Suprapubic skin (tissue), 4 donors: ENCODE measurements at places on chromosomes 5 and 9.

- no peak for DNase-seq
Observed at GRCh38 chr5:79202076-79202475, 33.9 kb upstream of the JMY start.

GRCh38 chr5:135263022-135263668 lies 135.9 kb downstream of the MACROH2A1 start:
- no peak for DNase-seq

DNA sequence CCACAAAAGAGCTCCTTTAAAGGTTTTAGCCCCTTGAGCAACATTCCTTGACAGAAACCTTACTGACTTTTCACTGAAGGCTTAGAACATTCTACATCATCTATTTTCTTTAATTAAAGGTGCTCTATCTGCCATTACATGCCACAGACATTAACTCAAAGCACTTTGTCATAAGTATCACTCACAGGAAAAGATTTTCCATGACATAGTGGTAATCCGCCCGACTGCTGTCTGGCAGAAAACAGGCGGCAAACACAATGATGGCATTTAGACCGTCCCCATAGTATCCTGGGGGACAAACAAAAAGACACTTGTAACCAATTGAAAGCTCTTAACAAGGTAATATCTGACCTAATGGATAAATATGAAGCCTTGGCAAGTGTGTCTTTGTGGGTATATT lies 126.2 kb upstream of the PCA3 start:
- DNase-seq: no peak

DNA sequence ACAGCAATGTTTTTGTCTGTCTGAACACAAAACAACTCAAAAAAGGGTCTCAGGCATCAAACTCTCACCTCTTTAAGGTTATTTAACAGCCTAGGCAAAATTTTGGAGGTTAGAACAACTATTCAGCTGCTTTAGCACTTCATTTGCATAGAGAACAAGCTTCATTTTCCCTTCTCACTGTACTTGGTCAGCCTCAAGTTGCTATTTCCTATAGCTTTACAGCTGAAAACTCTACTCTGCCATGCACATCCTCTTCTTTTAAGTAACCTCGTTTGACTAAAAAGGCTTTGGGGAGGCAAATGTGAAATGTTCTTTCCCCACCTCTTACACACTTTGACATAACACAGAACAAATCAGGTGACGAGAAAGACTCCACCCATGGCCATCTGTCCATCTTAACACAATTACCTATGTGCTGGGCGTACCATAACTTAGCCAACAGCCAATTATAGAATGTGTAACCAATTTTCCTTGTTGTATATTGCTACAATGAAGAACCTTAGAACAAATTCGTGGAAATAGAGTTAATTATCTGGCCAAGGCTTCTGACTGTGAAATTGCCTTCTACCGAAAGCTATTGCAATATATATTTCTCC lies 195.7 kb downstream of the DCP2 start:
- no peak for DNase-seq

- no peak for DNase-seq
Observed at GRCh38 chr5:101424530-101425175, 521.6 kb upstream of the ST8SIA4 start.

- DNase-seq: no peak
Observed at GRCh38 chr9:122445155-122445749, 32.5 kb downstream of the OR1J1 start.
